ENCODE measurements at places on chromosomes 11 and 22. TPM values are rescaled to one million over a fixed set of nuclear protein-coding genes. Genes with fewer than 3 reads are reported as not detected.

ARFGAP2 gene
- total RNA-seq = 103 TPM

APOL6 gene
- total RNA-seq = 37.7 TPM

MRGPRX3 gene
- total RNA-seq = not detected

LMNTD2 gene
- total RNA-seq = 14.7 TPM

OTOG gene
- total RNA-seq = not detected

SHANK3 gene
- 0.07 TPM for total RNA-seq

MFNG gene
- 221 TPM for total RNA-seq

SLC5A1 gene
- not detected for total RNA-seq

CASP5 gene
- total RNA-seq = not detected

NXPE2 gene
- total RNA-seq = not detected

MMP1 gene
- not detected for total RNA-seq

FZD4 gene
- not detected for total RNA-seq

ARHGAP42 gene
- total RNA-seq = 0.05 TPM

RTN4RL2 gene
- not detected for total RNA-seq

C22orf42 gene
- not detected for total RNA-seq

PRR33 gene
- total RNA-seq = 0.10 TPM

MS4A12 gene
- total RNA-seq = not detected

SCGB2A2 gene
- total RNA-seq = not detected

IGLL1 gene
- total RNA-seq = not detected

MMP8 gene
- not detected for total RNA-seq

OR10D3 gene
- total RNA-seq = not detected

KCNK4 gene
- total RNA-seq = 0.42 TPM

P2RY2 gene
- not detected for total RNA-seq

CHRM4 gene
- total RNA-seq = 3.1 TPM

OR8D4 gene
- total RNA-seq = not detected

Data from naive thymus-derived CD4-positive, alpha-beta T cell (primary cell).